ENCODE measurements at places on chromosomes 7 and 10.

DNA sequence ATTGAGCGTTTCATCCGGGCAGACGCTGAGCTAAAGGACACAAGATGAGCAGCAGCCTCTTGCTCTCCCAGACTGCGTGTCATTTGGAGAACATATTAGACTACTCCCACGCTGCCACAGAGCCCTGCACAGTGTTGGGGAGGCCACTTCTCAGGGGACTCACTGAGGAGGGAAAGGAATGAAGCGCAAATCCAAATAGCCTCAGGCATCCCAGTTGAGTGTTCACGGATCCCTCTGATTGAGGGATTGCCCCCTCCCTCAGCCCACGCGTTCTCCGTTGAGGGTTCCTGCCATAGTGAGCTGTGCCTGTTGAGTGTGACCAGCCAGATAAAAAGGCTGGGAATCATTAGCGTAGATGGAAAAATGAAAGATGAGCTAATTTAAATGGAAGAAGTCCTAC, 563.4 kb downstream of the ACTR3B start:
- DNase-seq = no peak

GRCh38 chr7:66627881-66628360, 760 bp upstream of the KCTD7 start:
- no peak for DNase-seq

DNA sequence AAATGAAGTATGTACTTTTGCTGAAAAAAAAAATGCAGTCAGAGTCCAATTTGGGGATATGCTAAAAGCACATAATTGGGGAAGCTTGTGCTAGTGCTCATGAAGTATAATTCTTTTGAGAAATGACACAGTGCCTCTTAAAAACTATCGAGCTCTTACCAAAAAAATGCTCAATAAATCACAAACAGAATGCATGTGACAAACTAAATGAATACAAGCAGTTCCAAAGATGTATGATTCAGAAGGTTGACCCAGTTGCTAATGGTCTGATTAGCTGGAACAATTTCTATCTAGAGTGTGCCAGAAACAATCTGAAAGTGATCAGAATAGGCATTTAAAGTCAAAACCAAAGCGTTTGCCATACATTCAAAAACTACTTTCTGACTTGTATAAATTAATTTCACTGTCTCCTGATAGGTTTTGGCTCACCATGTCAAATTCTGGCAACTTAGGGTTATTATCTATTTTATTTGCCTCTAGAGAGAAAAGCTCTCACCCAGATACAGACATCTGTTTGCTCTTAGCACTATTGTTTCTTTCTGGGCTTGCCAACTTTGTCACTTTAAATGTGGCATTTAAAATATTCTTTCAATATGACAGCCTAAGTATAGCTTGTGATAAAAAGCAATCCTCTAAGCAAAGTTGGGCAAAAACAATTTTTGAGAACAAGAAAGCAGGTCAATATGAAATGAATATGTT, 114.7 kb upstream of the AHR start:
- no peak for DNase-seq

DNA sequence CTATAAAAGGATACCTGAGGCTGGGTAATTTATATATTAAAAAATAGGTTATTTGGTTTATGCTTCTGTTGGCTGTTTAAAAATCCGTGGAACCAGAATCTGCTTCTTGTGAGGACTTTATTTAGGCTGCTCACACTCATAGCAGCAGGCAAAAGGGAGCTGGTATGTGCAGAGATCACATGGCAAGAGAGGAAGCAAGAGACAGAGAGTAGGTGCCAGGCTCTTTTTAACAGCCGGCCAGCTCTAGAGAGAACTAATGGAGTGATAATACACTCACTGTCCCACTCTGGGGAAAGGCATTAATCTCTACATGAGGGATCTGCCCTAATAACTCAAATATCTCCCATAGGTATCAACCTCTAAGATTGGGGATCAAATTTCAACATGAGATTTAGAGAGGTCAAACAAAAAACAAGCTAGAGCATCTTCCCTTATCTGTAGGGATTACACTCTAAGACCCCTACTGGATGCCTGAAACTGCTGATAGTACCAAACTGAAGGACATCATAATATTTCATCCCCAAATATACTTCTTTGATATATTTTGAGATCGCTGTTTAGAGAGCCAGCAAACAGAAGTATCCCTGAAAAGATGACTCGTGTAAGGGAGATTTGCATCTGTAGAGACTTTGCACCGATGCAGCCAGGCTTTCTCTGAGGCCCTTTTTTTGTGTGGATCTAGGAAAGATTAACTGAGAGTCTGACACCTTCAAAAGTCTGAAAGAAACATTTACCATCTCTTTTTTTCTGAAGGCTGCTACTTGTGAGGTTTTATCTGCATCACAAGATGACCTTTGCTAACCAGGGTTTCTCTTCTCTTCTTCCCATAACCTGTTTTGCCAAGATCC, 717.0 kb upstream of the MBL2 start:
- DNase-seq = no peak

DNA sequence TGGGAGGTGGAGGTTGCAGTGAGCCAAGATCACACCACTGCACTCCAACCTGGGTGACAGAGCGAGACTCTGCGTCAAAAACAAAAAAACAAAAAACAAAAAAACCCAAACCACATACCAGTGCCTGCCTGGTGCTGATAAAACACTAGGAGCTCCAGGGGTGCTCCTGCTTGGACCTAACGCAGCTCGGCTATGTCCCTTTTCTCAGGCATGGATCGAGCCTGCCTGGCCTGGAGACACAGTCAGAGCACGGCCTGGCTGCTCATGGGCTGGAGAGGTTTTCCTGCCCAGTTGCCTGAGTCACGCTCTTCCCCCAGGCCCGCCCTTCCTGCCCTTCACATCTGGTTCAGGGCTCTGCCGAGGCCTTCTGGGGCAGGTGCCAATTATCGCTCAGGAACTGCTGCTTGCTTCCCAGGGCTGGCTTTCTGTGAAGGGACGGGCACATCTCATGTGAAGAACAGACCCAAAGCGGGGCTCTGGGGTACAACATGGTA, 12.6 kb upstream of the NPFFR1 start:
- no peak for DNase-seq

DNA sequence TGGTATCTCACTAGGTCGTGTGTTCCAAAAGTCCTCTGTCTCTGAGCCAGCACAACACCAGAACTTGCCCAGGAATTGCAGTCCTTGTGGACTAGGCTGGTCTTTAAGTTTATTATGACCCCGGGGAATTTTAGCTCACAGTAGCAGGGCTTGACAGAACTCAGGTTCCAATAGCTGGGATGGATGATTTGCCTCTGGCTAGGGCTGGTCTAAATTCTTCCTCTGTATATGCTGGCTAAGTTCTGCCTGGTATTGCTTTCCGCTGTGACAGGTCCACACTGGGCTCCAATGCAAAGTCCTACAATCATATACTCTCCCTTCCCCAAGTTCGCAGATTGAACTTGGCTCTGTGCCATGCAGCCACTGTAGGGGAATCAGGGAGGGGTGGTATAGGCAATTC, 52.5 kb downstream of the FAS start:
- DNase-seq = no peak

DNA sequence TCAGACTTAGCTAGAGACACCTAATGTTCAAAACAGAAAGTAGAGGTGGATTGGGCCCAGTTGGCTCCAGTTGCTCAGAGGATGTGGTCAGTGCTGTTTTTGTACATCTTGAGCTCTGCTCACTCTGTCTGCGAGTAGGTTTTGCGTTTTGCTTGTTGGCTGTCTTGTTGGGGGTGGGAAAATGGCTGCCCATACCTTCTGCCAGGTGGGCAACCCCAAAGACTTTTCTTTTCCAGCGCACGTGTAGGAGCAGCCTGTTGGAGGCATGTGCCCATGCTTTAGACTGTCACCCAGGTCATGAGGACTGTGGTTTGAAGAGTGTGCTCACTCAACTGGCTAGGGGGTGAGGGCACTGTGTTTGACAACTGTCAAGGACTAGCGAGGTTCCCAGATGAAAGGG, 73.9 kb downstream of the KAT6B start:
- peak; percentile 25 for DNase-seq

DNA sequence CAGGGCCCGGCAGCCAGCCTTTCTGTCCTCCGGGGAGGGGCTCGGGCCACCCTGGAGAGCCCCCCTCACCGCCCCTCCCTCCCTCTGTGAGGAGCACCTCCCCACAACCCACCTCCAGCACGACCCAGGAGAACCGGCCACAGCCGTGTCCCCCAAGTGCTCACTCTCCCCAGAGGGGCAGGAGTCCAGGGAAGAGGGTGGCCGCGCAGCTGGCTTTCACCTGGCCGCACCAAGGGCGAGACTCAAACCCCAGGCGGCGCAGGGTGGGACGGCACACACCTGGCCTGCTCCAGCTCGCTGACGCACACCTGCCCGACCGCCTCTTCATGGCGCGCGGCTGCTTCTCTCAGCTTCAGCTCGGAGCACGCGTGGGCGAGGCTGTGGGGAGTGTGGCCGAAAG, 73.4 kb downstream of the CFAP46 start:
- DNase-seq = no peak

DNA sequence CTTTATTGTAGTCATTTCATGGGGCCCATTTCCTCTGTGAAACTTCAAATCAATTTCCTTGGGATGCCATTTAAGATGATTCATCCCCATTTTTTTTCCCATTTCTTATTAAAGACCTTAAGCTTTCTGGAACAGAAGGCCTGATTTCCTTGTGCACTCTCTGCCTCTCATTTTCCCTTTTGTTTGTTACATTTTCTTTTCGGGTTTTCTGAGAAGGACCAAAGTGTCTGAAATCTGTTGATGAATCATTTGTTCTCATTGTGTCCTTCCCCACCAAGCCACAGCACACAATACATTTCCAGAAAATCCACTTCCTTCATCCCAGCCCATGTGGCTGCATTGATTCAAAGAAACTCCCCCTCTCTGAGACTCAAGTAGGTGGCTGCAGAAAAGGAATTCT, 372.4 kb downstream of the SFMBT2 start:
- DNase-seq = no peak

GRCh38 chr10:88565072-88565471, 18.0 kb downstream of the RNLS start:
- peak; percentile 9 for DNase-seq

- DNase-seq = no peak
Observed at GRCh38 chr10:70551466-70551865, 51.1 kb downstream of the PRF1 start.

GRCh38 chr7:12796397-12797127, 109.1 kb downstream of the ARL4A start:
- DNase-seq = no peak

DNA sequence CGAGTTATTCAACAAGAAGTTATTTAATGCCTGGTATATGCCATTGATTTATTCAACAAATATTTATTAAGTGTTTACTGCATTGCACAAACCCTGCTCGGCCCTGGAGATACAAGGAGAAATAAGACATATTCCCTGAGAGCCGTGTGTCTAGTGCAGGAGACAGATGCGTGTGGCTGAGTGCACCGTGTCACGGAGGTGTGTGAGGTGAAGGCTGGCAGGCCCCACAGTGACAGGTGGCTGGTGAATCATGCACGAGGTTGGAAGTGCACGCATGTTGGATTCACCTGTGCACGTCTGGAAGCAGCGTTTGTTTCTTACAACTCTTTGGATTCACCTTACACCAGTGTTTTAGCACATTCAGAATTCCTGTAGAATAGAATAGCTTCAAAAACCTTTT, 136.6 kb upstream of the SHH start:
- DNase-seq = no peak

DNA sequence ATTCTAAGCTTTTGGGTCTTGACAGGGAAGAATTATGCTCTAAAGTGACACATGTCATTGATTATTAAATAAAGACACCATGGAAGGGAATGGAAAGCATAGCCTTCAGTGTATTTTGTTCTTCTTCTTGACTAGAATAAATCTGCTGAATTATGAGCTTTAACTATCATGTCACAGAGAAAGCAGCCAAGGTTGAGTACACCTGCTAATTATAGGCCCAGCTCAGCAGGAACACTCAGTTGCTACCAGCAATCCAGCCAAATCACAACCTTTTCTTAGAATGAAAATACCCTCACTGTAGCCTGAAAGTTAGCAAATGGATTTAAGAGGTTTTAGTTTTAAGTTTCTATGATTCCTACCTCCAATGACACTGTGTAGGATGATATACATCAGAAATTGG, 225.3 kb upstream of the RHOBTB1 start:
- DNase-seq = no peak

DNA sequence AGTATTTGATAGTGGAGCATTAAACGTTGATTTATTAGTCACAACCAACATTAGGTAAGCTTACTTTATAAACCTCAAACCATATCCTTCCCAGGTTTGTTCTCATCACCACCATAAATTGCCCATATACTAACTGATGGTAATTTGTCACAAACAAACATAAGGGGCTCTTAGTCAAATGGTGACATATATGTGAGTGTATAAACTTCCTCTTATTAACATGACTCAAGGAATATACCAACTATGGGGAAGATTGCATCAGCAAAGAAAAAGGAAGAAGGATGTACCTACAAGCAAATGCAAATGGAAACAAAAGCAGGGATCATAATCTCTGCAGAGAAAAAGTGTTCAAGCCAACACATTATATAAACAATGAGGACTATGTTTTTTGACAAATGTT, 418.2 kb upstream of the AKR1E2 start:
- DNase-seq = no peak

GRCh38 chr10:846126-846685, 85.3 kb downstream of the LARP4B start:
- no peak for DNase-seq

GRCh38 chr10:23015021-23015707, 80.2 kb upstream of the MSRB2 start:
- no peak for DNase-seq

- DNase-seq = no peak
Observed at GRCh38 chr7:112184455-112184854, 21.7 kb downstream of the DOCK4 start.

GRCh38 chr10:91565226-91565625, 67.6 kb downstream of the PPP1R3C start:
- no peak for DNase-seq

- DNase-seq = no peak
Observed at GRCh38 chr10:112816033-112816430, 134.0 kb upstream of the TCF7L2 start.

GRCh38 chr10:122199070-122199469, 72.0 kb upstream of the BTBD16 start:
- no peak for DNase-seq

GRCh38 chr10:76935941-76936613, 701.5 kb downstream of the KCNMA1 start:
- no peak for DNase-seq

DNA sequence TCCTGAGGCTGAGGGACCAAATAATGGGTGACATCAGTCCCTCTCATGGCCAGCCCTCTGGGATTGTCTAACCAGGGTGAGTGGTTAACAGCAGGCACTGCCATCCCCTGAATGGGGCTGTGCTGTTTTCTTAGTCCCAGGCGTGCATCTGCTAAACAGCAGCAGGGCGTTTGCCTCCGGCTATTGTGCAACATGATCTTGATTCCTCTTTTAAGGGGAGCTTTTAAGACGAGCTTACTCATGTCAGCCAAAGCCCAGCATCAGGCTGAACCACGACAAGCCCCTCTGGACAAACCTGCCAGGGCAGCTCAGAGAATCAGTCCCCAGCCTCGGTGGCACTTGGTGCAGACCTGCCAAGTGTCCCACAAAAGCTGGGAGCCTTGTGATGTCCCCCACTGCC, 16.2 kb upstream of the IGFBP3 start:
- DNase-seq = no peak

DNA sequence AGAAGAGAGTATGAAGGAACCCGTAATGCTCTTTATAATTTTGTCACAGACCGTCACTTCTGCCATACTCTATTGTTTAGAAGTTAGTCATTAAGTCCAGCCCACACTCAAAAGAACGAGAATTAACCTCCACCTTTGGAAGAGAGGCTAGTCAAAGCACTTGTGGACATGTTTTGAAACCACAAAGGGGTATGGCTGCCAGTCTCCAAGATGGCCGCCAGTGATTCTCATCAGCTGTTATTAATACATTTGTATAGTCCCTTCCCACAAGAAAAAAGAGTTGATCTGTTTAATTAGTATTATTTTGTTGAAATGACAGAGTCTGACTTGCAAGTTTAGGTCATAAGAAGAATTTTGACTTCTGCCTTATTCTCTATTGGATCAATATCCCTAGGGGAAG, 23.2 kb upstream of the VOPP1 start:
- no peak for DNase-seq
